Testis (tissue), 5 donors: ENCODE measurements at places on chromosomes 7 and 10. TPM values are rescaled to one million over a fixed set of nuclear protein-coding genes. Genes with fewer than 3 reads are reported as not detected.

GRCh38 chr10:18683427-18683826, 24.2 kb downstream of the ARL5B start:
- no peaks in the 10 kb centered on the region for H3K4me1 ChIP-seq
- H3K4me3 ChIP-seq = no peak overlapping the region
- no peaks in the 10 kb centered on the region for H3K27me3 ChIP-seq
- H3K27ac ChIP-seq = no peak overlapping the region
- no peak for DNase-seq

- no peaks in the 10 kb centered on the region for H3K36me3 ChIP-seq
- no peak overlapping the region for H3K27ac ChIP-seq
- no peaks in the 10 kb centered on the region for H3K27me3 ChIP-seq
- H3K4me3 ChIP-seq = no peak overlapping the region
Observed at GRCh38 chr7:88669913-88670312, 89.6 kb upstream of the ZNF804B start.

GRCh38 chr10:88531392-88532052, 51.6 kb downstream of the RNLS start:
- H3K4me3 ChIP-seq = no peak overlapping the region
- no peaks in the 10 kb centered on the region for H3K4me1 ChIP-seq
- DNase-seq = no peak
- H3K27ac ChIP-seq = no peak overlapping the region
- no peaks in the 10 kb centered on the region for H3K36me3 ChIP-seq

- no peak overlapping the region for H3K4me3 ChIP-seq
- H3K27ac ChIP-seq = no peak overlapping the region
- H3K36me3 ChIP-seq = no peaks in the 10 kb centered on the region
- H3K4me1 ChIP-seq = no peaks in the 10 kb centered on the region
- no peaks in the 10 kb centered on the region for H3K27me3 ChIP-seq
Observed at GRCh38 chr7:156795415-156795814, 97.6 kb downstream of the LMBR1 start.

- H3K4me1 ChIP-seq = no peaks in the 10 kb centered on the region
- no peaks in the 10 kb centered on the region for H3K36me3 ChIP-seq
- H3K27me3 ChIP-seq = no peaks in the 10 kb centered on the region
- no peak overlapping the region for H3K4me3 ChIP-seq
Observed at GRCh38 chr10:57846307-57847065, 421.2 kb downstream of the IPMK start.

The PDK4 gene
- total RNA-seq = 29.6 TPM
